ENCODE measurements at places on chromosomes 6 and 20.

- DNase-seq = no peak
- H3K27ac ChIP-seq = no peak overlapping the region
- peaks cover 36% of the 10 kb centered on the region for H3K4me1 ChIP-seq
- H3K4me3 ChIP-seq = no peak overlapping the region
- H3K27me3 ChIP-seq = no peaks in the 10 kb centered on the region
- H3K36me3 ChIP-seq = peaks cover 35% of the 10 kb centered on the region
Observed at GRCh38 chr20:1371830-1372539, 20.9 kb downstream of the FKBP1A start.

GRCh38 chr20:61886721-61887595, 178.7 kb downstream of the TAF4 start:
- no peak overlapping the region for H3K4me3 ChIP-seq
- no peaks in the 10 kb centered on the region for H3K36me3 ChIP-seq
- DNase-seq = no peak
- no peak overlapping the region for H3K27ac ChIP-seq

- peaks cover 31% of the 10 kb centered on the region for H3K36me3 ChIP-seq
- H3K4me1 ChIP-seq = no peaks in the 10 kb centered on the region
- H3K27ac ChIP-seq = no peak overlapping the region
- H3K27me3 ChIP-seq = no peaks in the 10 kb centered on the region
- H3K4me3 ChIP-seq = no peak overlapping the region
Observed at GRCh38 chr20:13718171-13718570, 66.5 kb downstream of the ESF1 start.

- H3K4me1 ChIP-seq = no peaks in the 10 kb centered on the region
- no peaks in the 10 kb centered on the region for H3K36me3 ChIP-seq
- no peak overlapping the region for H3K4me3 ChIP-seq
- H3K27me3 ChIP-seq = peaks cover 15% of the 10 kb centered on the region
- no peak overlapping the region for H3K27ac ChIP-seq
Observed at GRCh38 chr6:8215631-8216030, 113.3 kb upstream of the EEF1E1 start.

GRCh38 chr20:63500902-63501817, 2.3 kb upstream of the EEF1A2 start:
- DNase-seq = no peak
- H3K36me3 ChIP-seq = peaks cover 2% of the 10 kb centered on the region
- H3K4me1 ChIP-seq = no peaks in the 10 kb centered on the region
- no peak overlapping the region for H3K27ac ChIP-seq
- peaks cover 23% of the 10 kb centered on the region for H3K27me3 ChIP-seq
- no peak overlapping the region for H3K4me3 ChIP-seq

- peaks cover 19% of the 10 kb centered on the region for H3K4me1 ChIP-seq
- H3K4me3 ChIP-seq = peak overlapping the region; percentile 50
- no peak for DNase-seq
- H3K27ac ChIP-seq = peak overlapping the region; percentile 23
- H3K27me3 ChIP-seq = peaks cover 72% of the 10 kb centered on the region
- H3K36me3 ChIP-seq = no peaks in the 10 kb centered on the region
Observed at GRCh38 chr6:3318821-3319540, 60.2 kb downstream of the PSMG4 start.

- H3K4me3 ChIP-seq = no peak overlapping the region
- no peak overlapping the region for H3K27ac ChIP-seq
- H3K27me3 ChIP-seq = peaks cover 7% of the 10 kb centered on the region
- H3K4me1 ChIP-seq = peaks cover 3% of the 10 kb centered on the region
- no peak for DNase-seq
- peaks cover 2% of the 10 kb centered on the region for H3K36me3 ChIP-seq
Observed at GRCh38 chr6:170032706-170033309, 258.1 kb downstream of the DLL1 start.

GRCh38 chr6:122839472-122839871, 50.4 kb downstream of the SMPDL3A start:
- H3K27ac ChIP-seq = no peak overlapping the region
- H3K27me3 ChIP-seq = peaks cover 11% of the 10 kb centered on the region
- H3K4me1 ChIP-seq = no peaks in the 10 kb centered on the region
- H3K36me3 ChIP-seq = no peaks in the 10 kb centered on the region
- H3K4me3 ChIP-seq = no peak overlapping the region
- DNase-seq = peak; percentile 22

- H3K27me3 ChIP-seq = no peaks in the 10 kb centered on the region
- H3K27ac ChIP-seq = no peak overlapping the region
- no peaks in the 10 kb centered on the region for H3K36me3 ChIP-seq
Observed at GRCh38 chr6:20166210-20166609, 46.1 kb downstream of the MBOAT1 start.

- no peaks in the 10 kb centered on the region for H3K36me3 ChIP-seq
- no peak overlapping the region for H3K27ac ChIP-seq
- no peak for DNase-seq
- no peaks in the 10 kb centered on the region for H3K4me1 ChIP-seq
- no peak overlapping the region for H3K4me3 ChIP-seq
Observed at GRCh38 chr6:101478891-101479290, 85.4 kb downstream of the GRIK2 start.

DNA sequence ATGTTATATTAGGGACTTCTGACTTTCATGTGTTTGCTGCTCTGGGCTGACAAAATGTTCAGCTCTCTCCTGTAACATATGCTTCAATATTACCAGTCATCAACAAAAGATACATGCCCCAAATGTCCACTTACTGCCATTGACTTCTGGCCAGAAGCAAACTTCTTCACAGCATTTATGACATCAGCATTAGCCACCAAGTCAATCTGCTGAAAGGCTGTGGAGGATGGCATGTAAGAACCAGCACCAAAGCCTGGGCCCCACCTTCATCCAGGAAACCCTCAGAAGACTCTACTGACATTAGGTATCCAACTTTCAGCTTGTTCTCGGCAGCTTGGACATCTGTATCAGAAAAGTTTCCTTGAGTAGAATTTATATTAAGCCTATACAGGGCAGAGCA, 595.5 kb downstream of the COL12A1 start:
- no peaks in the 10 kb centered on the region for H3K27me3 ChIP-seq
- H3K27ac ChIP-seq = no peak overlapping the region
- no peaks in the 10 kb centered on the region for H3K4me1 ChIP-seq

- H3K27ac ChIP-seq = no peak overlapping the region
- no peak for DNase-seq
- peaks cover 7% of the 10 kb centered on the region for H3K4me1 ChIP-seq
- H3K36me3 ChIP-seq = peaks cover 6% of the 10 kb centered on the region
Observed at GRCh38 chr6:28710466-28711191, 184.9 kb downstream of the GPX5 start.

- H3K4me3 ChIP-seq = no peak overlapping the region
- no peaks in the 10 kb centered on the region for H3K27me3 ChIP-seq
- H3K4me1 ChIP-seq = peaks cover 40% of the 10 kb centered on the region
- peaks cover 10% of the 10 kb centered on the region for H3K36me3 ChIP-seq
Observed at GRCh38 chr20:18749528-18749927, 64.1 kb upstream of the SCP2D1 start.

GRCh38 chr20:31872406-31872805, 2.0 kb downstream of the TTLL9 start:
- peaks cover 56% of the 10 kb centered on the region for H3K27me3 ChIP-seq
- no peak overlapping the region for H3K4me3 ChIP-seq
- H3K36me3 ChIP-seq = peaks cover 1% of the 10 kb centered on the region
- H3K27ac ChIP-seq = no peak overlapping the region

- no peaks in the 10 kb centered on the region for H3K27me3 ChIP-seq
- no peaks in the 10 kb centered on the region for H3K4me1 ChIP-seq
- H3K4me3 ChIP-seq = no peak overlapping the region
- no peak overlapping the region for H3K27ac ChIP-seq
Observed at GRCh38 chr6:77034161-77034560, 429.1 kb downstream of the HTR1B start.

- no peak overlapping the region for H3K4me3 ChIP-seq
- DNase-seq = no peak
- no peaks in the 10 kb centered on the region for H3K36me3 ChIP-seq
- no peak overlapping the region for H3K27ac ChIP-seq
- peaks cover 6% of the 10 kb centered on the region for H3K4me1 ChIP-seq
Observed at GRCh38 chr20:37468886-37469285, 52.2 kb upstream of the NNAT start.

DNA sequence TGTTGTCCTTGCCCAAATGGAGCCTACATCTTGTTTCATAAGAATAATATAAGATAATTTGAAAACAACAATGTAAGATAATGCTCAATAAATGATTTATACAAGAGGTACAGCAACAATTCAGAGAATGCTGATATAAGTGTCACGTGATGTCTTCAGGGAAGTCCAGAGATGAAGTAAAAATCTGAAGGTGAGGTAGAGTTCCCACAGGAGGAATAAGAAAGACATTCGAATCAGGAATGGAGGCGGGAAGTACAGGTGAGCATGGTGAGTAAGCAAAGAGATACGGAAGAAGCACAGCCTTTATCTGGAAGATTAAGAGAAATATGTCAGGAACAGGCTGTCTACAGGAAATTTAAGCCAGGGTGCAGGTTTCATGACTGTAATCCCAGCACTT, 165.9 kb upstream of the MARCKS start:
- no peaks in the 10 kb centered on the region for H3K36me3 ChIP-seq
- H3K4me1 ChIP-seq = no peaks in the 10 kb centered on the region

DNA sequence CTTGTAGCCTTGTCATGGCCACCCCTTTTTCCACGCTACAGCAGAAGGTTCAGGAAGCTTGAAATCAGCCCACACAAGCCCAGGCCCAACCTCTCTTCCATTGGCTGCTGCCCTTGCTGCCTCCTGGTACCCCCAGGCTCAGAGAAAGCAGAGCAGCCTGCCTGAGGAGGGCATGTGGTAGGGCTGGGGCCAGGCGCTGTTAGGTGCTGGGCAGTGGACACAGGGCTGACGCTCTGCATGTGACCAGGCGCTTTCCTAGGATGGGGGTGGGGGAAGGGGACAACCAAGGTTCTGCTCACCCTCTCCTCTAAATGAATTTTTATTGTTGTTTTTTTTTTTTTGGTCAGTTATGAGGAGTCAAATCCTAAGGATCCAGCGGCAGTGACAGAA, 36.3 kb upstream of the ID1 start:
- H3K27me3 ChIP-seq = no peaks in the 10 kb centered on the region
- no peak for DNase-seq
- no peak overlapping the region for H3K4me3 ChIP-seq
- H3K4me1 ChIP-seq = peaks cover 27% of the 10 kb centered on the region

DNA sequence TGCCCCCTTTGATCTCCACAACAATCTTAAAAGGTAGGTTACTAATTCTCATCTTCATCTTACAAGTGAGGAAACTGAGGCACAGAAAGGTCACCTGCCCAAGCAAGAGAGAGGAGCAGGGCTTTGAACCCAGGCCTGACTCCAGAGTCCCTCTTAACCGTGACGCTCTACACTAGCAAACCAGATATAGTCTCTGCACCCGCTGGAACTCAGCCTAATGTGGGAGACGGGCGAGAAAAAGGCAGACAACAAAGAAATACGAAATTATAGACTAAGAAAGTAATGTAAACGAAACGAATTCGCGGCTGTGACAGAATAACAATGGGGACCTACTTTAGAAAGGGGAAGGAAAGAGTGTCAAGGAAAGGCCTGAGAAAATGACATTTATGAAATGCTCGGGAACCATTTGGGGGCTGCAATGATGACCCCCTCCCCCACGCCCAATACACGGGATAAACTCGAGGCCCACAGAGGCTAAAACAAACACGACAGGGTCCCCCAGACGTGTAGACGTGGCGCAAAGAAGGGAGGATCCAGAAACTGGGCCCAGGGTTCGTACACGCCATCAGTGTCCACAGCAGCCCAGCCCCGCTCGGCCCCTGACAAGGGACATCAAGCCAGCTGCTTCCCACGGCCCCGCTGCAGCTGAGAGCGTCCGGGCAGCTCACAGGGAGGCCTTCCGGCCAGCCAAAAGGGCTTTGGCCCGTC, 637 bp downstream of the TRPC4AP start:
- peaks cover 28% of the 10 kb centered on the region for H3K36me3 ChIP-seq
- no peak for DNase-seq
- peak overlapping the region; percentile 88 for H3K4me3 ChIP-seq

- H3K27ac ChIP-seq = peak overlapping the region; percentile 54
- peaks cover 12% of the 10 kb centered on the region for H3K4me1 ChIP-seq
- no peaks in the 10 kb centered on the region for H3K27me3 ChIP-seq
Observed at GRCh38 chr20:35042268-35042667, 50.3 kb downstream of the TRPC4AP start.

DNA sequence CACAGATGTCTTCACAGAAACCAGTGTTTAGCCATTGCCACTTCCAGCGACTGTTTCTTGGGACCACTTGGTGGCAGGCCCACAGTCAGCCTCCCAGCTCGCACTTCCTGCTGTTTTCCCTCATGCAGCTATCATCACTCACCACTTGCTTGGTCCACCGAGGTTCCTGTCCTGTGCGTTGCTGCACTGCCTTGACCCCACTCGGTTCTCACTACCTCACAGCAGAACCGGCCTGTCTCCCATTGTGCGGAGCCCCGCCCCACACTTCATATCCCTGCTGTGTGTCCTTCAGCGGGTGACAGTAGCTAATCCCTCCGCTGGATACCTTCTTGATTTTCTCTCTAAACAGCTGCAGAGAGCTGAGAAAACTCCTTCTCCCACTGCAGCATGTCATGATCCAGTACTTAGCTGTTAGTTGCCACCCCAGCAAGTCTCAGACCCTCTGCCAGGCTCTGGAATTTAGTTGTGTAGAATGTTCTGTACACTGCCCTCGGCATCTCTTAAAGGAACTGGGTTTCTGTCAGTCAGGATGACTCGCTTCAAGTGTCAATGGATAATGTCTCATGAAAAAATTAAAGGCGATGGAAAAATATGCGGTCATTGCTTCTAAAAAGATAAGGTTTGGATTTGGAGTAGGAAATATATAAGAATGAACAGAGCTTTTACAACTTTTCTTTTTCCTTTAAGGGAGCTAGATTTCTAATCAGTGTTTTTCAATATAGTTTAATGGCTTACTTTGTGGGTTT, 208.0 kb downstream of the FARS2 start:
- no peak overlapping the region for H3K27ac ChIP-seq
- H3K27me3 ChIP-seq = no peaks in the 10 kb centered on the region
- no peaks in the 10 kb centered on the region for H3K4me1 ChIP-seq

All from central memory CD8-positive, alpha-beta T cell (primary cell).